Renal cortical epithelial cell (primary cell): ENCODE measurements at places on chromosomes 4 and X. TPM values are rescaled to one million over a fixed set of nuclear protein-coding genes. Genes with fewer than 3 reads are reported as not detected.

RAB33A gene
- total RNA-seq: 0.15 and 1.4 TPM in 2 replicates

GRCh38 chrX:154380787-154381186 is 1.7 kb downstream of the EMD start:
- no peak for DNase-seq

MAGEE1 gene
- total RNA-seq: 1.0 and 3.3 TPM in 2 replicates

MAGEB17 gene
- total RNA-seq: not detected in 2 replicates

DNA sequence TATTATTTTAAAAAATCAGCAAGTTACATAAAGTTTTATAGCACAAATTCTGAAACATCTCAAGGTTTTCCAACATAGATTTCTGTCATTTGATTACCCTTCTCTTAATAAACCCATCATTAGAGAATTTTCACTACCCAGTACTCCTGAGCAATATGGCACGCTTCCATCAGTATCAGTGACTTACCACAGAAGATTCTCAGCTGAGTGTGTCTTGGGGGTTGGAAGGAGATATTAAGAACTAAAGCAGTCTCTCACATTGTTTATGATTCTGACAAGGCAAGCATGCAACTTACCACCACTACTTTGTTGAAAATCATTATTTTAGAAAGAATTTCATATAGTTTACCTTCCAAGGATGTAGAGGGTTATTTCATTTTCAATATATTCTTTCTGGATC is 67.7 kb downstream of the INPP4B start:
- DNase-seq: no peak

DNA sequence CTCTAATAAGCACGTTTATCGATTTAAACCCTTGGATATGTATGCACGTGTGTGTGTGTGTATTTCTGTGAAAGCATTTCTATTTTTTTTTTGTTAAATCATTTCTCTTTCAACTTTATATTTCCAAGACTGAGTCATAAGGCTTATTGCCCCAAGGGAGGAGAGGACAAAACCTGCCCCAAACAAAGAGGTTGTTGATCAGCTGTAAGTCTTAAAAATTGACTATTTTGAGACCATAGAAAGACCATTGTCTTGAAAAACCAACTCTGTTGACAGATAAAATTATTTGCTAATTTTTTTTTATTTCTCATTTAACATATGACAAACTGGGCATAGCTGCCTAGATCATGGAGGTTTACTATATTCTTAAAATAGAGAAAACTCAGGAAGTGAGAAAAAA is 222.4 kb downstream of the FMR1NB start:
- no peak for DNase-seq

DNA sequence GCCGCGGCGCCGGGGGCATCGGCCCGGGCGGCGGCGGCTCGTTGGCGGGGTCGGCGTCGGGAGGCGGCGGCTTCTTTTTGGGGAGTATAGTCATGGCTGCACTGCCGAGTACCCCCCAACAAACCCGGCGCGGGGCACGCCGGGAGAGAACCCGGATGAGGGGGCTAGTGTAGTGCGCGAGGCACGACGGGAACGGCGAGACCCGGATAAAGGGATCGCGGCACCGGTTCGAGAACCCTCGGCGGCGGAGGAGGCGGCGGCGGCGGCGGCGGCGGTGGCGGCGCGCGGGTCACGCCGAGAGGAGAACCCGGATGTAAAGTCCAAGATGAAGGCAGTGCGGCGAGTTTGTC is at the start of gene OTUD5:
TSS of gene OTUD5 (minus strand) at position 131 of the 350 bp plus-strand sequence. CDS start at position 94, 37 bp downstream.
- DNase-seq: no peak

- no peak for DNase-seq
These were observed 109.0 kb downstream of the ATP11C start for GRCh38 chrX:139823806-139824205.

TCEAL2 gene
- total RNA-seq: not detected in 2 replicates

DNA sequence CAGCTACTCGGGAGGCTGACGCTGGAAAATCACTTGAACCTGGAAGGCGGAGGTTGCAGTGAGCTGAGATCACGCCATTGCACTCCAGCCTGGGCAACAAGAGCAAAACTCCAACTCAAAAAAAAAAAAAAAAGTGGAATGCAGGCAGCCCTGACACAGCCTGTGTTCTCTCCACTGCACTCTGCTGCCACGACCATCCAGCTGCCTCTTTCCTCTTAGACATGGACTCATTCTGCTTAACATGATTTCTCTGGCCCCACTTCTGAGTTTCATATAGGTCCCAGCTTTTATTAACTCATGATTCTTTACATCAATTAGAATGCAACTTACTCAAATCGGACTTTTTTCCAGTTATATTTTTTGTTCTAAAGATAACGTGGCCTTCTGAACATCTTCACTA is 29.6 kb downstream of the SLC10A6 start:
- no peak for DNase-seq

MAGED2 gene
- total RNA-seq: 213 and 249 TPM in 2 replicates

- DNase-seq: peak; percentile 75
These were observed 128.6 kb downstream of the SHROOM3 start for GRCh38 chr4:76563454-76564122.

DNA sequence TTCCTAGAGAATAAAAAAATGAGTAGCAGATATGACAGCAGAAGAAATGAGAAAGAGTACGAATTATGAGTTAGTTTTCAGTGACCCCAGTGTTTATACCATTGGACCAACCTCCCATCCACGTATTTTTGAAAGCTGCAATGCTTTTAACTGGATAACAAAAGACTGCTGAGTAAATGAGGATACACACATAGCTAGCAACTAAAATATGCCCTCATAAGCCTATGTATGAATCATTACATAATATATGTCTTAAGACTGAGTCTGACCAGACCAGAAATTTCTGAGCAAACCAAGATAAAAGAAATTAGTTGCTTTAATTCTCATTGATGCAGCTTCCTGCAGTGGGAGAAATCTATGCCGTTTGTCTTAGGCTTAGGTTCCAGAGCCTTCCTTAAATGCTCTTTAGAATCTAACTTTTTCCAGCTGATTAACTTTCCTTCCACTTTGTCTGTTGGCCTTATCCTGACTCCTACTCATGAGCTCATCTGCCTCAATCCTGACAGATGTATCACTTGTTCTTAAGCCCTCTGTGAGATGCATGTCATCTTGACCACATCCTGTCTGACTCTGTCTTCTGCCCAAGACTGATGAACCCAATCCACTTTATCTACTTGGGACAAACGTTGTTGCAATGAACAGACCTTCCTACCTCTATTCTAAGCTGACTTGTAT is 301.4 kb upstream of the AADAT start:
- DNase-seq: peak; percentile 90

DNA sequence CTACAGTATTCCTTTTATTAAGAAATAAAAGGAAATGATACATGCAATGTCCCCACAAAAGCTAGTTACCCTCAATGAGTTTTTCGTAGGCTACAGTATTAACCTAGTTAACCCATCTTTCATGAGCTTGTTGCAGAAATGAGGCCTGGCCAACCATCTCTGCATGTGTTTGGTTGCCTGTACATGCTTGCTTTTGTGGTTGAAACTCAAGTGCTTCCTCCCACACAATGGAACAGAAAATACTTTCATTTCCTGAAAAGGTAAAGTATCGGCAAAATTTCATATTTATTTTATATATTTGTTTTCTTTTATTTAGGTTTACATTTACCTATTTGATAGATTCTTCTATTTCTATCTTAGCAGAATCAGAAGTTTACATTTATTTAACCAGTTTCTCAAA is 214.6 kb upstream of the FAM241A start:
- no peak for DNase-seq

DNA sequence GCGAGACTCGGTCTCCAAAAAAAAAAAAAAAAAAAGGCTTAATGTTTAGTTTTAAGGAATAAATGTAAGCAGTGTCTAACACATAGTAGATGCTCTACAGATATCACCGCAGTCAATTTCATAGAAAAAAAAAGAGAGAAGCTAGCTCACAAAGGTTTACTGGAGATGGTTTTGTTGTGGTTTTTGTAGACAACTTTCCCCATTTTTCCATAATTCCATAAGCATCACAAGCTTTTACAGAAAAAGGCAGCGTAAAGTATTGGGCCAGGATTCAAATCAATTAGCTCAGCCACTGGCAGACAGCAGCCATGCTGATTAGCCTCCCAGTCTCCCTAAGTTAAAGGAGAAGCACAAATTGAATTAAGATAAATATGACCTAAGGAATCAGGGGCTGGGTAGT is 1.5 kb downstream of the GRSF1 start:
- DNase-seq: peak; percentile 11

DNA sequence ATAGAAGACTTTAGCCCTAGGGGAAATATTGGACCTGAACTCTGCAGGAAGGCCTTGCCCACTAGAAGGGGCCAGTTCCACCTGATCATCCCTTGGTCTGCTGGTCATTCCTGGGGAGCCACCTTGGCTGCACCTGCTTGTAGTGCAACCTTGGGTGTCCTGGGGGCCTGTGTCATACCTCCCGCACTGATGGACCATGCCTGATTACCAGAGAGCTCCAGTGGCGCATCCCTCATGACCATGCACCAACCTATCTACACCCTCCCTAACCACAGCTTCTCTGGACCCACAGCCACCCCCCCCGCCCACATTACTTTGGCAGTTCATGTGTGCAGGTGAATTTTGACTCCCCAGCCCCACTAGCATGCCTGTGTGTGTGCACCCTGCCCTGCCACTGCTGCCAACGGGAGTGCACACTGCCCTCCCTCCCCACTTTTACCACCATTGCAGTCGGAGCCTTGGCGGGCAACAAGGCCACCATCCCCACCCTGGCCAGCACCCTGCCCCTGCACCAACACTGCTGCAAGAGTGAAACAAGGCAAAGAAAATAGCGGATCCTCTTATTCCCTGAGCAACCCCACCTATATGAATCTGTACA is 208.1 kb downstream of the FAM47B start:
- no peak for DNase-seq

PITX2 gene
- 0.30 TPM in 1 of 2 replicates, not detected in the other for total RNA-seq

HDX gene
- total RNA-seq: 9.9 and 14.2 TPM in 2 replicates
